ENCODE measurements at places on chromosomes 1 and 21.

- no peak for DNase-seq
Observed at GRCh38 chr1:27602462-27603308, 1.3 kb downstream of the AHDC1 start.

DNA sequence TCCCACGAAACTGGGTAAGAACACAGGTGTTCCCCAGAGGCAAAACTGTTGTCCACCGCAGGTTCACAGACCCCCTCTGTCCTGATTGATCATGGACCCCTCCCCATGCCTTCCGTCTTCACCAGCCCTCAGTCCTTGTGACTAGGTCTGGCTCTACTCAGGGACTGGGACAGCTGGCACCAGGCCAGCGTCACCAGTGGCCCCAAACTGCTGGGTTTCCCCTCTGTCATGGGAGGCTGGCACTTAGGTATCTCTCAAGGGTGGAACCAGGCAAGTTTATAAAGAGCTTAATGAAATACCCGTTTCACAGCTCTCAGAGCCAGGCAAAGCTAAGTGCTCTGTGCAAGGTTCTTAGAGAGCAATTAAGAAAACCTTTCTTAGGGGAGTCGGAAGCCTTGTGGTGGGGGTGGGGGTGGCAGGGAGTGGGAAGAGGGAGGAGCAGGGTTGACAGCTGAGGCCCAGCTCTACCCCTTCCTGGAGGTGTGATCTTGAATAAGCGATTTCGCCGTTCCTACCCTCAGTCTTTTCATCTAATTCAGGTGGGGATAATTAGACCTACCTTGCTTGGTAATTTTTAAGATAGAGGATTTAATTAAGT is 35.0 kb upstream of the IFNLR1 start:
- DNase-seq = no peak

DNA sequence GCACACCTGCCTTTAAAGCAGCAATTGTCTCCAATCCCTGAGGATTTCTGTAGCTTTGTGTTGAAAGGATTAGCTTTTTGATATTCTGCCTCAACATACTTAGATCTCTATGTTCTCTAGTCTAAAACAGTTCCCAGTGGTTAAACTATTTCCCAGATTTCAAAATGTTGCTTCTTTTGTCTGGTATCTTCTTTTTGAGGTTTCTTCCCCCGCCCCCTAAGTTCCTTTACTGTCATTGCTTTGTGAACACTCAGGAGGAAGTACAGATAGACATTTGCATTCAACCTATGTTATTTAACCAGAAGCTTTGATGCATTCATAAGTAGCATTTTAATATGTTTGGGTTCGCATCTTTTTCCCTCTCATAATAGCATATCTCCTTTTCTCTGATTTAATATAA is 33.5 kb downstream of the CYYR1 start:
- DNase-seq = no peak

GRCh38 chr1:3073186-3073488 is 4.1 kb downstream of the PRDM16 start:
- no peak for DNase-seq

GRCh38 chr1:21845646-21846641 is 33.9 kb downstream of the LDLRAD2 start:
- no peak for DNase-seq

- no peak for DNase-seq
Observed at GRCh38 chr1:84412316-84412942, 14.1 kb downstream of the DNASE2B start.

DNA sequence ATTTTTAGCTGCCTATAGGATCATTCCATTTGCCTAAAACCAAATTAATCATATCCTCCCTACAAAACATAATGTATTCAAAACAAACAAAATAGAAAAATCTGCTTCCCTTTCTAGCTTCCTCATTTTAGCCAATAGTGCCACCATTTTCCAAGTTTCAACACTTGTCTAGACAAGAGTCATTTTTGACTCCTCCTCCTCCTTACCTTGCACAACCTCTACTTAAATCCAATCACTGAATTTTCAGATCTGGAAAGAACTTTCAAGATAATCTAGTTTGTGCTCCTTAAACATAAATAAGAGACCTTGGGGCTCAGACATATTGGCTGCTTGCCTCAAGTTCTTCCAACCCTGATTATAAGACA is 7.4 kb downstream of the STX6 start:
- no peak for DNase-seq

DNA sequence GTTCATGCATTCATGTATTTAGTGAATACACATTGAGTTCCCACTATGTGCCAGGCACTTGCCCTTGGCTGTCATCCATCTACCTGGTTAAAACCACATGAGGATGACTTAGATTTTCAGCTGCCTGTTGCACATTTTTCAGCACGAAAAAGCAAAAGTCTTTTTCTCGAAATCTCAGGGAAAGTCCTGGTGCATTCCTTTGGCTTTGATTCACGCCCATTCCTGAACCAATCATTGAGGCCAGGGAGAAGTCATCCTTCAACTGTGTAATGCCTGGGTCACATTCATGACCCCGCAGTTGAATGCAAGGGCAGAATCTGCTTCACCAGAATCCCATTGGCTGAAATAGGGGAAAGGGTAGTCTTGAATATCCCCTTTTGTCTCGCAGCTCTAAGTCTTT is 84.4 kb downstream of the RNF220 start:
- DNase-seq = no peak

DNA sequence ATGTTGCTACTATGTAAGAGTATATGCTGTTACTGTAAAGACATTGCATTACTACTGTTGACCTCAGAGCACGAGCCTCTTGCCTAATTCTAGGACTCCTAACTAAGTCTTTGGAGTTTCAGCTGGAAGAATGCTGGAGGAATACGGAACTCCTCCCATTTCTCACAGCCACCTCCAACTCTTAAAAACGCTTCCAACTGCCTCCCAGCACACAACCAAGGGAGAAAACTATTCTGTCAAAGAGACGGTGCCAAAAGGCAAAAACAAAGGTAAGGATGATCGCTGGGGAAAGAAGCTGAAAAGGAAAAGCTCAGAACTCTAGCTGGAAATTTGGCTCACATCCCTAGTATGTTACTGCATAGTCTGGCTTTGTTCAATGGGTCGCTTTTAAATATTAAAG is at the start of gene FMO2:
TSS of gene FMO2 (plus strand) at position 210 of the 400 bp plus-strand sequence. CDS start 414 bp downstream, outside the sequence.
- DNase-seq = no peak

- no peak for DNase-seq
Observed at GRCh38 chr1:82562448-82562847, 761.7 kb downstream of the ADGRL2 start.

GRCh38 chr1:168653567-168653966 is 75.4 kb downstream of the DPT start:
- DNase-seq = no peak

DNA sequence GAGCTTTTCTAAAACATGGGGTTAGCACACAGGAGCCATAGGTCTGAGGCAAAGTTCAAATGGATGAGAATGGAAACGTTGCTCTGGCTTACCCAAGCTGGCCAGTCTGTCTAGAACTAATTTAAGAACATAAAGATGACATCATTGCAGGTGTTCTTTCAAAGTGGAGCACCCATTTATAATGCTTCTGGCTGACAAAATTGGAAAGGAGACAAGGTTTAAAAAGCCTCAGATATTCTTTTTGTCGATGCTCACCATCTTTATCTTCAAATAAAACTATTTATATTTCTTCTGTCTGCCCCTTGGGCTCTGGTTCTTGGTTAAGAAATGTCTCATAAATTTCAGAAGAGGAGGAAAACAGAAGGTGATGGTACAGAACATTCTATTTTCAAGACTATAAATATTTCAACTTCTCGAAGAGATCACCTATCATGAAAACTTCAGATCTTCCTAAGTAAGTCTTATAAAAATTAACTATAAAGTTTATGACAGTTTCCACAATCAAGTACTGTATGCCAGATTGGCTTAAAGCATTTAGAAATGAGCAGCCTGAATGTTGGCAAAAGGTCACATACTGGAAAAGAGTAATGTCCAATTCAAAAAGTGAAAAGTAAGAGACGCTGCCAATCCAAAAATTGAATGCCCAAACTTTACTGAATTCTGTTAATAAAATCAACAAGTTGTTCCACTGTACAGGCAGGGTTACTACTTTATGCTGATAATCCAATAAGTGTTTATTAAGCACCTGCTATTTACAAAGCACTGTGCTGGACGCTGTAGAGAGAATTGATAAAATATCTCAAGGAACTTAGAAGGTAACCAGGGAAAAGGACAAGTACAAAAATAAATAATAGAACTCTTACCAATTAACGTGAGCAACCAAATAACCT is 92.0 kb downstream of the ETS2 start:
- DNase-seq = no peak

GRCh38 chr1:53326598-53327181 is 1.2 kb downstream of the LRP8 start:
- no peak for DNase-seq

DNA sequence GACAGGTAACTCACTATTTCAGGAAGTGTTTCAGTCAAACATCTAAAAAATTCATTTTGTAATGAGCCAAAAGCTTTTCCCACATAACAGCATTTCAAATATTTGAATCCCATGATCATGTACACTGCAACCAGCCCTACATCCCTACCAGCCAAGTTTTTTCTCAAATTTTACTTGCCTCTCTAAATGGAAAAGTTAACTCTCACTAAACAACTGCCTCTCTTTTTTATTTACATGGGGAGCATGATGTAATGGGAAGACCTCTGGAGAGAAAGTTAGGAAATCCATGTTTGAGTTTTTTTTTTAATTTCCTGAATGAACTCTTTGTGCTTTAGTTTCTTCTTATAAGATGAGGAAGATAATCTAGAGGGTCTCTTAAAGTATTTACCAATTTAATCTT is 70.5 kb downstream of the TTLL7 start:
- DNase-seq = no peak

GRCh38 chr1:62794053-62794452 is 10.1 kb downstream of the ATG4C start:
- DNase-seq = no peak

DNA sequence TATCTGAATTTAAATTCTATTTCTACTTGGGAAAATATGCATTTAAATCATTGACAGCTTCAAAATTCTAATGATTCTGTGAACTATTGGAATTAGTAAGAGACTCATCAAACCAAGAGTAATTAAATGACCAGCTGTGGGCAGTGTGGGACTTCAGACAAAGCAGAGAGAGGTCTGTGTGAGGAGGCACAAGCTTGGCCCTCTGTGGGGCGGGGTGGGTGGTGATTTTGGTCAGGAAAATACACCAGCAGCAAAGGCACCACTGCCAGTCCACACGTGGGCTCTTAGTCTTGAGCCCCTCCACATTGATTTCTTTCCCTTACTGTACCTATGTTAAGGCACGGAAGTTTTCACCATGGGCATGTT is 39.2 kb upstream of the RAB4A start:
- DNase-seq = no peak

DNA sequence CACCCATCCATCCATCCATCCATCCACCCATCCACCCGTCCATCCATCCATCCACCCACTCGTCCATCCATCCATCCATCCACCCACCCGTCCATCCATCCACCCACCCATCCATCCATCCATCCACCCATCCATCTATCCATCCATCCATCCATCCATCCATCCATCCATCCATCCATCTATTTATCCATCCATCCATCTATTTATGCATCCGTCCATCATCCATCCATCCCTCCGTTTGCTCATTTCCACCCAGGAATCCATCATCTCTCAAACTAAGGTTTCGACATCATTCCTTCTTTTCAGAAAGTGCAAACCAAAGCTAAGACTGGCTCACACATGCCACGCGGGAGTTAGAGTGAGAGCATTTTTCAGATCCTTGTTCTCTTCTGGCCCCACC is 52.8 kb upstream of the POFUT2 start:
- no peak for DNase-seq

GRCh38 chr1:67939942-67940341 is 106.7 kb upstream of the GNG12 start:
- DNase-seq = no peak

GRCh38 chr1:210683403-210684047 is 354.8 kb downstream of the HHAT start:
- DNase-seq = no peak

DNA sequence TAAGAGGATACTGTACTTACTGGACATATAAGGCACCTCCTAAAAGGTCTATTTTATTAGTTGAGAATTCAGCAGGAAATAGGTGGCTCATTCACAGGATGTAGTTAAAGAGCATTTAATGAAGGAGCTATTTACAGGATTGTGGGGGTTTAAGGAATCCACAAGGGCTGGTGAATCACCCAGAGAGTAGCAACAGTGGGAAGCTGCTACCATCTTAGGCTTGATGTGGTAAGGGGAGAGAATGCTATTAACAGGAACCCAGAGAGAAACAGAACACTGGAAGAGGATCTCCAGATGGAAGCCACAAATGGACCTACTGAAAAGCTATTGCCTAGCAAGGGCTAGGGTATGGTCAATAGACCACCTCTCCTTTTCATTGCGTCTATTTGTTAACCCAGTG is 52.0 kb upstream of the COL11A1 start:
- DNase-seq = no peak

GRCh38 chr1:63886340-63886739 is 112.5 kb downstream of the ROR1 start:
- DNase-seq = no peak
